ENCODE measurements at places on chromosomes 3 and 15.

DNA sequence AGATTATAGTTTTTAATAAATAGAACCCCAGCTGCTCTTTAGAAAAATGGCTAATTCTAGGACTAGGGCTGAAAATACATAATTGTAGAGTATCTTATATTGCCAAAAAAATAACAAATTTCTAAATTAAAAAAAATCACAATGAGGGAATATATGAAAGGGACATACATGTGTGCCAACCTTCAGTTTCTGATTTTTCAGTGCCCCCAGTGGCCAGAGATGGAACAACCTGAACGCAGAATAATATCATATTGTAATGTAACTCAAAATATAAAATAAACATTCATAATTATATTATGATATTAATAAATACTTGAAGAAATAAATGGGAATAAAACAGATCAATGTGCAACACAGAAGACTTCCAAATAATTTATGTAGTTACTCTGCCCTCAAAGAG lies 460.5 kb downstream of the ZNF385D start:
- no peak for DNase-seq

- DNase-seq = peak; percentile 26
Measured at GRCh38 chr3:174614036-174614435, 245.1 kb upstream of the NAALADL2 start.

DNA sequence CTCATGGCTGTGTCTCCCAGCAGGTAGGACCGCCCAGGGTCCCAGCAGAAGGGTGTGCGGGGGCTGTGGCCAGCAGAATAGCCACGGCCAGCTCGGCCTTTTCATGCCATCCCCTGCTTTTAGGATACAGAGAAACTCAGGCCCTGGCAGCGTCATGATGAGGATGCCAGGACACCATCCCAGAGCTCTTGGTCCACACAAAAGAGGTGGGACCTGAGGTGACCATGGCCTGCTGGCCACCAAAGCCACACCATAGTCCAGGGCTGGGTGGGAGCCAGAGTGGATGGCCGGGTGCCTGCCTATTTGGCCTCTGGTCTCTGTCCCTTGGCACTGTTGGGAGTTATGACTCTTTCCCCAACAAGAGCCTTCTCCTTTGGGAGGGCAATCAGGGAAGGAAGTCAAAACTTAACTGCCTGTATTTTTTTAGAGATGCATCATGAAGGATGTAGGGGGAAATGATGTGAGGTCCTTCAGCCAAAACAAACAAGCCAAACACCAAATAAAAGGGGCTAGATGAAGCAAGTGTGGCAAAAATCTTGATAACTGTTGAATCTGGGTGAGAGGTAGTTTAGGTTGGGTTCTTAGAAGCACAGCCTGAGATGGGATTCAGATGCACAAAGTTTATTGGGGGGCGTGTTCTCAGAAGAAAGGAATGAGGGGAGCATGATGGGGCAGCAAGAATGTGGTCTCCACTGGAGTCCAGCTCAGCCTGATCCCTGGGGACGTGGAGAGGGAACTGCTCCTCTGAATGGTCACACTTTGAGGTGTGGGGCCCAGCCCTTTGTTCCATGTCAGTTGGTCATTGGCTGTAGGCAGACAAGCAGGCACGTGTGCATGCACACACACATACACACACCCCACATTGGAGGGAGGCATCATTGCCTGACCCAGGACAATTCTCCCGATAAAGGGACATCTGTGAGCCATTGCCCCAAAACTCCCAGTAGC lies 33.2 kb downstream of the SMAD6 start:
- DNase-seq = no peak

DNA sequence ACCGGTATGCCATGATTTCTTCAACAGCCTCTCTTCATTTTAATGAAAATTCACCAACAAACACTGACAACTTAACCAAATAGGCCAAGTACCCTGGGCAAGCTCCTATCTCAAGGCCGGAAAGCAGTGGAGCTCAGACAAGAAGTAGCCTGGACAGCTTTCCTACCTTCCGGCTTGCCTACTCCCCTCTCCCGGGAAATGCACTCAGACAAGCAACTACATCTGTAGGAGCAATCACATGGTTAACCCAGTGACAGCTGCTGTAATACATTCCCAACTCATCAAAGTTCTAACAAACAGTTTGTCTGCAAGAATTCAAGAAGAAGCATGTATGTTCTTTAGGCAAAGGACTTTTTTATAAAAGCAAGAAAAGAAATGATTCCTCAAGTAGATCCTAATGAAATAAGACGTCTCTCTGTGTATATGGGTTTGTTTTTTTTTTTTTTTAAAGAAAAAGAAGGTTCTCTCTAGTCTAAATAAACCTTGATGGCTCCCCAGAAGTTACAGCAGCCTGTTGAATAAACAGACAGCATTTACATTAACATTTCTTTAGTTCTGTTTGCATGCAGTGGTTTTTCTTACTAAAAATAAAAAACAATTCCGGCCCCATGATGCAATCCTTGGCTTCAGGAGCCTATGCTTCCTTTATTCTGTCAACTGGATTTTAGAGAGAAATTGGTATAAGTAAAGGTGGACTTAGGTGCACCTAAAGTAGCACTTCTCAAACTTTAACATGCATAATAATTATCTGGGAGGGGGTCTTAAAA lies 278.7 kb downstream of the NEK10 start:
- DNase-seq = no peak

- peak; percentile 15 for DNase-seq
Measured at GRCh38 chr3:99562138-99562537, 76.3 kb upstream of the COL8A1 start.

GRCh38 chr15:62648954-62649353 lies 393.6 kb upstream of the TPM1 start:
- no peak for DNase-seq

DNA sequence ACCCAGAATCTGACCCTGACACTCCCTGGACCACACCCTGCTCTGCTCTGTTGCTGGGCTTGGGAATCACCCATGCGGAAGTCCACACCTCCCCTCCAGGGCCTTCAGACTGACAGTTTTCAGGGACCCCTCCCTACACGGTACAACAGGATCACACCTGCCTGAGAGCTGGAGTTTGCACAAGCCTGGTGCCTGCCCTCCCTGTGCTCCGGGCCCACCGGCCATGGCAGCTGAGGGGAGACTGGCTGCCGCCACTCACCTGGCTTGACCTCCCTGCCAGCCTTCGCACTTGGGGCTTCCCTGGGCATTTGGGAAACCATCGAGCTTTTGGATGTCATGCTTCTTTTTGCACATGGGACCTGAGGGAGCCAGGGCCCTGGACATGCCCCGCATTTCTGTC lies 95.9 kb upstream of the ANKRD34C start:
- DNase-seq = no peak

- peak; percentile 61 for DNase-seq
Measured at GRCh38 chr3:30752970-30753369, 141.5 kb downstream of the GADL1 start.

GRCh38 chr3:134148534-134148933 lies 102.1 kb downstream of the RYK start:
- DNase-seq = peak; percentile 36

DNA sequence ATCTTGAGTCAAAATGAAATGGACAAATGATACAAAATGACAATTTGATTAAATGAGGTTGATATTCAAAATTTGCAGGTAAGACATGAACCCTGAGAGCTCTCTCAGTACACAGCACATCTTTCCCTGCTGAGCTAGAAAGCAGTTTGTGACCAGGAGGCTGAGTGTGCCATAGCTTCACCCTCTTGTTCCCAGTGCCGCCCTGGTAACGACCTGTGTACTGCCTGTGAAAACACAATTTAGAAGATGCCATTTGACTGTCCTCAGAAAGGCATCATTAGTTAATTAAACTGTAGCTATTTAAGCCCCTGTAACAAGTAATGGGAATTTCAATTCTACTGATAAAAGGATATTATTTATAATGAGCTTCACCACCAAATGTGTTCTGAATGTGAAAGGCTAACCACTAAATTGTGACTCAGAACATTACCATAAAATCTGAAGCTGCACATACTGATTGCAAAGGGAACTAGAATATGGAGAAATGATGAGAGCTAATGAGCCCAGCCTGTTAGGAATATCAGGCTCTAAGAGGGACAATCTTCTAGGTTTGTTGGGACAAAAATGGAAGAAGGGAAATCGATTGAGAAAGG lies 212.9 kb upstream of the ARPP21 start:
- peak; percentile 6 for DNase-seq

GRCh38 chr3:126100269-126100633 lies 16.3 kb upstream of the SLC41A3 start:
- DNase-seq = no peak

GRCh38 chr3:120435621-120436020 lies 15.2 kb downstream of the FSTL1 start:
- DNase-seq = peak; percentile 91

DNA sequence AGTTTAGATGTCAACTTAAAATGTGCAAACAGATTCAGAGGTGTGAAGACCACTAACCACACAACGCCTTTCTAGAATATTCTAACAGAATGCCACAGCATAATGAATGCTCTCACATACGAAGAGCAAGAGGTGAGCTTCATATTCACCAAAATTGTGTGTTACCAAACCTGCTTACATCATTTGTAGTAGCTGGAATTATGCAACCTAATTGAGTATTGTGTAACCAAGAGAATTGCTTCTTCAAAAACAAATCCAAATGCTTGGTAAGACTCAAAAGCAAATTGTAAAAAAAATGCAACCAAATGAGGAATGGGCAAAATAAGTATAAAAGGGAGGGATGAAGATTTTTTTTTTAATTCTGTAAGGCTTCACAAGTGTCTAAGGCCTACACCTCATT lies 160.7 kb downstream of the TAFA4 start:
- no peak for DNase-seq

DNA sequence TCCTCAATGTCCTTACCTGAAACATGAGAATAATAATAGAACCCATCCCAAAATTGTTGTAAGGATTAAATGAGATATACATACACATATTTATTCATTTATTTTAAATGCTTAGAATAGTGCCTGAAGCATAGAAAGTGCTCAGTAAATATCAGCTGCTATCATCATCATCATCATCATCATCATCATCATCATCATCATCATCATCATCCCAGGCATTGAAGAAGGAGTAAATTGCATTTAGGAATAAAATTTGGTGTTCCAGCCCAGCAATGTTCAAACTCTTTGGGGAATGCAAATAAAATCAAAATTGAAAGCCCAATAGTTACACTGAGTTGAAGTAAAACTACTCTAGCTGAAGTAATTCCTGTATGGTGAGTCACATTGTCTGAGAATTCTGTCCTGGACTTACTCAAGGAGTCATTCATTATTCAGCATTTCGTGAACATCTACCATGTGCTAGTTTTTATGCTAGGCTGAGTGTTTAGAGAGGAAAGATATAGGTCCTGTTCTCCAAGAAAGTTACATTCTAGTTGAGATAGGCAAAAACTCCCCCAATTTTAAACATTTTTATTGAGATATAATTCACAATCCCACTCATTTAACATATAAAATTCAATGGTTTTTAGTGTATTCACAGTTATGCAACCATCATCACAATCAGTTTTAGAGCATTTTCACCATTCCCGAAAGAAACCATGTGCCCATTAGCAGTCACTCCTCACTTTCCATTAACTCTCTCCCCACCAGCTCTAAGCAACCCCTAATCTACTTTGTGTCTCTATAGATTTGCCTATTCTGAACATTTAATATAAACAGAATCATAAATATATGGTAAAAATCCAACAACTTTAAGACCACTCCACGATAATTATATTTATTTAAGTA lies 107.2 kb downstream of the FRMD5 start:
- DNase-seq = peak; percentile 85

DNA sequence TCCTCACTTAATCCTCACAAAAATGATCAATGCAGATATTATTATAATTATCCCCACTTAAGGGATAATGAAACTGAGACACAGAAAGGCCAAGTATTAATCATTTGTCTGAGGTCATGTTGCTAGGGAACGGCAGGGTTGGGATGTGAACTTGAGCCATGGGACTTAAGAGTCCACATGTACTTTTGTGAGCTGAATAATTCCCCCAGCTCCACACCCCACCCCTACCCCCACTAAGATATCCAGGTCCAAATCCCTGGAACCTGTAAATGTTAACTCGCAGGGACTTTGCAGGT lies 290.5 kb upstream of the GADL1 start:
- no peak for DNase-seq

DNA sequence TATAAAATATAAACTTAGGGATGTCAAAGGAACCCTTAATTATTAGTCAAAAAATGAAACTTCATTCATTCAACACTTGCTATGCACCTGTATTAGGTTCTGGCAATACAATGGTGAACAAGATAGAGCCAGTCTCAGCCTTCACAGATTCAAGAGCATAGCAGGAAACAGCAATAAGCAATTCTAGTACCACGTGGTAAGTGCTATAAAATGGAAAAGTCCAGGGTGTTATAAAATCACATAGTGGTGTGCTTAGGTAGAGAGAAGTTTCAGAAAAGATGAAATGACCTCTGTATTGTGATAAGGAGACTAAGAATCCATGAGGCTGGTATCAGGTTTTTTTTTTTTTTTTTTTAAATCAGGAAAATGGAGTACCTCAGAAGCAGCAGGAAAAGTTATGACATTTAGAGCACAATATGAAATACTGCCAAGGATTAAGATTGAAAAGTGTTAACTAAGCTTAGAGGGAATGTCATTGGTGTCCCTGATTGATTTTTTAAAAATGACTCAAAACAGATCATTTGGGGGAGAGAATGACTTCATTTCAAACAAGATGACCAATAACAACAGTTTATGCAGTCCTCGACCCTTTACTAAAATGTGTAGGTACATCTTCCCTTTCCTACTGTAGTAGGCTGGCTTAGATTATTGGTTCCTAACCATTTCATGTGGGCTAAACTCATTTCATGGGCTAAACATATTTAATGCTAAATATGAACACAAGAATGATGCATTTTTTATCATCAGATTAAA lies 5.0 kb downstream of the TOMM70 start:
- no peak for DNase-seq

- no peak for DNase-seq
Measured at GRCh38 chr15:92323525-92323924, 70.2 kb upstream of the ST8SIA2 start.

DNA sequence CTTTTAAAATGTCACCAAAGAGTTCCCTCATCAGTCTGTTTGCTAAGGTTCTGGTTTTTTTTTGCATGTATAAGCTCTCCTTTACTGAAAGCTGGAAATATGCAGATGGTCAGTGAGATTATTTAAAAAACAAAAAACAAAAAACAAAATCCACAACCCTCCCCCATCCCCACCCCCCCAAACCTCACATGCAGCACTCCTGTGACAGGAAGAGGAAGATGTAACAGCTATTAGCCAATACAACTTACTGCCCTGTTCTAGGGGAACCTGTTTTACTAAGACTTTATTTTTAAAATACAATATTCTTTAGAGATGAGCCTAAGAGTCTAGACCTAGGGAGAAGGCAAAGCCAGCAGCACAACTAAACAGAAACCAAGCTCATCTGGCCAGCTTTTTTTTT lies 39.5 kb downstream of the ANP32A start:
- DNase-seq = no peak

- peak; percentile 6 for DNase-seq
Measured at GRCh38 chr3:100708644-100708988, 678 bp upstream of the TFG start.

GRCh38 chr15:64438653-64439447 lies 21.5 kb upstream of the ZNF609 start:
- DNase-seq = no peak

DNA sequence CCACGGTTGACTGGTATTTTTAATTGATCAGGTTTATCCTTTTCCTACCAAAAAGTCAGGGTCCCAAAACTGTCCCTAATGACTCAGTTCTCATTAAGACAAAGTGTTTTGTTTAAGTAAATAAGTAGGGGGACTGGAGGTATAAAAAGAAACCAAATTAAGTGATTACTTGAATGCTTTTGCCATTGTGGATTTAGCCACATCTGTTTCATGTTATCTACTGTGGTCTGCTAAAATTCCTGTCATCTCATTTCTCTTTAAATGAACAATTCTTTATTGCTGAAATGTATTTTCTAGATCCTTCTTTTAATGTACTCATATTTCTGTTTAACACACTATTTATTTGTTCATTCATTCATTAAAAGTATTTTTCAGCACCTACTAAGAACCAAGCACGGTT lies 625.9 kb upstream of the ADAMTS9 start:
- no peak for DNase-seq
